ENCODE measurements at places on chromosomes 6 and 20.

GRCh38 chr6:156808287-156808686, 31.1 kb downstream of the ARID1B start:
- no peak for DNase-seq

DNA sequence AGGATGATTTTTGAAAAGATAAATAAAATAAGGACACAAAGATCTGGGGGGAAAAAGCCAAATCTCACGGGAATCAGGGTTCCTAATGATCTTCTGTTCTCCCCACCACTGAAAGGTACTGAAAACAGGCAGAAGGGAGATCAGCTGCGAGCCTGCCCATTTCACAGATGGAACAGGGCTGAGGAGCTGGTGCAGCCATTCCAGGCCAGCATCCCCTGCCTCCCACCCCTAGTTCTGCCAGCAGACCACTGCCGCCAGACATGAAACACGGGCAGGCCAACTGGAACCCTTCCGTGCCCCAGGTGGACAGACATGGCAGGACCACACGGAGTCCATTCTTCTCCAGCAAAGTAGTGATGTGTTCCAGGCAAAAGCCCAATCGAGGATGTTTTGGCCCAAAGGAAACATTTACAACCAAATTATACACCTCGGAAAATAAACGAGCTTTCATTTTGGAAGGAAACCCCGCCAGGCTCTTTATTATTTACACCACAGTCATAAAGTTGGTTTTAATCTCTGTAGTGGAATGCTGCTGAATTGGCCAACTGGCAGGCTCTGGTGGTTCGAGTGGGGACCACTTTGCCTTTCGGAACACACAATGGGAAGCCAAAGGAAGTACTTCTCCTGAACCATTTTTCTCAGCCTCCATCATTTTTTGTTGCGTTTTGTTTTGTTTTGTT, 28.2 kb downstream of the ISM1 start:
- DNase-seq, result no peak

- no peak for DNase-seq
Observed at GRCh38 chr6:132760256-132760655, 2.6 kb upstream of the VNN2 start.

DNA sequence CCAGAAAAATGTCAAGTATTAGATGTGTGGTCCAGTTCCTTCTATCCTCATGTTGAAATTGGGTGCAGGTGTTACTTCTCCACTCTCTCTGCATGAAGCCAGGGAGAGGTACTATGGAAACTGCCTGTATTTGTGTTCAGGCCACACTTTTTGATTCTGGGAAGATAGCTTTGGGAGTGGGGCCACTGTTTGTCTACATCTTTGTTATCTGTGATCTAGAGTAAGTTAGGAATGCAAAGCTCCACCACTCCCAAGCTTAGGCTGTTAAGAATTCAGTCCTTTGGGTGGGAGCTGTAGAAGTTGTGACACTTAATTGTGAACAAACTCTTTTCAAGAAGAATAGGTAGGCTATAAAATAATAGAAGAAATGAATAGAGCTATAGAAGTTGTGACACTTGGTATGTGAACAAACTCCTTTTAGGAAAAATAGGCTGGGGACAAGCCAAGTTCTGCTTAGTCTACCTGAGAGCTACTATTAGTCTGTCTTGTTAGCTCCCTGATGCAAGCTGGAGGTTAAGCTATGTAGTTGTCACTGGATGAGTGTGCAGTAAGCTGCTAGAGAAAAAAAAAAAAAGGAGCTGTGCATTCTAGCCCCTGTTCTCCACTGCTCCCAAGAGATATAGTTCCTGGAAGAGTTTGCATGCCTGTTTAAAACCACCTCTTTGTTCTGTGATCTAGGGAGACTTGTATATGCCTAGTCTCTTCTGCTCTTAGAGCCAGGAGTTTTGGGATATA, 7.1 kb upstream of the GFRAL start:
- no peak for DNase-seq

DNA sequence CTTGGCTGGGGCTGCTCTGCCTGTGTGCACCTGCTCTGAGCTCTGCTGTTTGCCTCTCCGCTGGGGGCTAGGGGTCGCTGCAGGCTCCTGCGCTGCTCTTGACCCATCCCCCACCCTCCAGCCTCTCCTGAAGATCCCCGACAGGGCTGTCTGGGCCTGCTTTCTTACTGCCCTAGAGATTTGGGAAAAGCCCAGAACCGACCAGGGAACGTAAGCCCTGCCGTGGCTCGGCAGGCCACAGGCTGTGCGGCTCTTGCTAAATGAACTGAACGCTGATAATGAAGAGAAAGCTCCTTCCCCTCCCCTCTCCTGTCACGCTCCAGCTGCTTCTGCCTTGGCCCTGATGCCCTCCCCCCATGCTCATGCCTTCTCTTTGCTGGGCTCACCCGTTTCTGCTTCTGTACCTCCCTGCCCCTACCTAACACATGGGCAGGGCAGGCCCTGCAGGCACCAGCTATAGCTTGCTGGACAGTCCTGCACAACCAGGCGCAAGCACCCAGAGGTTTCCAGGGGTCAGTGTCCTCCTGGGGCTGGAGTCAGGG, 32.0 kb upstream of the PCMTD2 start:
- DNase-seq, result peak; percentile 77

DNA sequence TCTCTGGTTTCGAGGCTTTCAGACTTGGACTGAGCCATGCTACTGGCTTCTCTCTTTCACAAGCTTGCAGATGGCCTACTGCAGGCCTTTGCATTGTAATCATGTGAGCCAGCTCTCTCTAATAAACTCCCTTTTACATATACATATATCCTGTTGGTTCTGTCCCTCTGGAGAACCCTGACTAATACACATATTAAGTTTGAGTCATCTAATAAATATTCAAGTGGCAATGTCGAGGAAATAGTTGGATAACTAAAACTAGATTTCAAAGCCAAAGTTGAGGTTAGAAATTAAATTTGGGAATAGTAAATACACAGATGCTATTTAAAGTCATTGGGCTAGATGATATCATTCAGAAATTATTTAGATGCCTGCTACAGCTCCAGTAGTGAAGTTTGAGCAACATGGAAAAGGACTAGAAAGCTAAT, 1343.4 kb downstream of the GRIK2 start:
- DNase-seq, result no peak

- DNase-seq, result no peak
Observed at GRCh38 chr20:13223736-13224520, 2.9 kb downstream of the ISM1 start.

DNA sequence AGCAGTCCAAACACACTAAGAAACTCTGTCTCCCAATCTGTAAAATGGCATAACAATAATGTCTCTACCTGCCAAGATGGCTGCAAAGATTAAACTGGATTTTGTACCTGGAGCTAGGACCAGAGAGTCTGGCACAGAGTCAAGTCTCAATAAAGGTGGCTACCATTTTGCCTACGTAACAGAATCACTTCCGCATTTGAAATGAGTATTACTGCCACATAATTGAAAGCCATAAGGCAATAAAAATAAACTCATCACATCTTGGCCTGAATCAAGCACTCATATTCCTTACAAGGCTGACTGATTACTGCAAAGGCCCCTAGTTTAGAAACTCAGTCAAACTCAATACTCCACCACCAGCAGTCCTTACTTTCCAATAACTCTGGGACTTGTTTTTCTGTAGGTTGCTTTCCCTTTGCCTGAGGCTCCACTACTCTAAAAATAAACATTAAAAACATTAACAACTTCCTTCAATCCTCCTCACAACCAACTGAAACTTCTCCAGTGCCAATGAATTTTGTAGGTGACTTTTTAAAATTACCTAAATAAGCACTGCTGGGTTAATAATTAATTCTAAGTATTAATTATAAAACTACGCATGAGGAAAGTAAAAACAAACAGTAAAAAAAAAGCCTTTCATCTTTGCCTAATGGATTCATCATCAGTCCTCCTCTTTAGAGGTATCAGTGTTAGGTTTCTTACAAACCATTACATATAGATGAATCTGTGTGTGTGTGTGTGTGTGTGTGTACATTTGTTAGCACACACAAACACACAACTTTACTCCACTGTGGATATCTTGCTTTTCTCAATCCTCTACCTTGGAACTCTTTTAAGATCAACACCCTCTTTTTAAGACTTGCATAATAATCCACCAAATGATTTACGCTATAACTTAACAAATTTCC, 3.7 kb downstream of the KIF16B start:
- DNase-seq, result no peak

DNA sequence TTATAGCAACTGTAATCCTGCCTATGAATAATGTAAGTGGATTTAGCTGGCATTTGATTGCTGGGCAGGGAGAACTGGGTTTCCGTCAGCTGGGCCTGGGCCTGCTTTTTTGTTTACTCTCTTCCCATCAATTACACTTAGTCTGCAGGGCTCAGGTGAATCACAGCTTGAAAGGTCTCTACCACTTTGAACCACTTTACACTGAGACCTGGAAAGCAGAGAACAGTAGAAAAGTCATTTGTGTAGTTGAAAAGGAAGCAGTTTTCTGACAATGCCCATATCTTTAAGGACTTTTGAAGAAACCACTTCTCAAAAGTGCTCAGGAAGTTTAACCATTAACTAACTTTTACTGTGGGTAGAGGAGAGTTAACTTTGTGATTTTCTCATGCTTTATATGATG, 315.4 kb upstream of the SASH1 start:
- no peak for DNase-seq

DNA sequence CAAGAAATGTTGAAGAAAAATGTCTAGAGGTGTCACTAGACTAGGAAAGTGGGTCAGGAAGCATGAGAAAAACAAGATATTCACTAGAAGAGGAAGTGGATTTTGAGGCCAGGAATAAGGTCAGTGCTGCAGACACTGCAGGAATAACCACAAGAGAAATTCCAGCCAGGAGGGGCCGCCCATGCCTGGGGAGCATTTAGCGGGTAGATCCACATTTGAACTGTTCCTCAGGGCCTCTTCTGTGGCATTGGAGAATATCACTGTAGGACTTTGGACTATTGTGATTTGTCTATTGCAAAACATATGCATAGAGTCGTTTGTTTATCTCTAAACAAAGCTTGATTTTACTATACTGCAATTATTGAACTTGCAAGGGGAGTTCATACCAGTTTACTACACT, 49.6 kb upstream of the CCDC28A start:
- no peak for DNase-seq

DNA sequence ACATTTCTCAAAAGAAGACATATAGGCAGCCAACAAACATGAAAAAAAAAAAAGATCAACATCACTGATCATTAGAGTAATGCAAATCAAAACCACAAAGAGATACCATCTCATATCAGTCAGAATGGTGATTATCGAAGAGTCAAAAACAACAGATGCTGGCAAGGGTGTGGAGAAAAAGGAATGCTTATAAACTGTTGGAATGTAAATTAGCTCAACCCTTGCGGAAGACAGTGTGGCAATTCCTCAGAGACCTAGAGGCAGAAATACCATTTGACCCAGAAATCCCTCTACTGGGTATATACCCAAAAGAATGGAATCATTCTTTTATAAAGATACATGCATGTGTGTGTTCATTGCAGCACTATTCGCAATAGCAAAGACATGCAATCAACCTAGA, 303.8 kb upstream of the THEMIS start:
- no peak for DNase-seq

- no peak for DNase-seq
Observed at GRCh38 chr20:55283889-55284288, 721.4 kb downstream of the CBLN4 start.

DNA sequence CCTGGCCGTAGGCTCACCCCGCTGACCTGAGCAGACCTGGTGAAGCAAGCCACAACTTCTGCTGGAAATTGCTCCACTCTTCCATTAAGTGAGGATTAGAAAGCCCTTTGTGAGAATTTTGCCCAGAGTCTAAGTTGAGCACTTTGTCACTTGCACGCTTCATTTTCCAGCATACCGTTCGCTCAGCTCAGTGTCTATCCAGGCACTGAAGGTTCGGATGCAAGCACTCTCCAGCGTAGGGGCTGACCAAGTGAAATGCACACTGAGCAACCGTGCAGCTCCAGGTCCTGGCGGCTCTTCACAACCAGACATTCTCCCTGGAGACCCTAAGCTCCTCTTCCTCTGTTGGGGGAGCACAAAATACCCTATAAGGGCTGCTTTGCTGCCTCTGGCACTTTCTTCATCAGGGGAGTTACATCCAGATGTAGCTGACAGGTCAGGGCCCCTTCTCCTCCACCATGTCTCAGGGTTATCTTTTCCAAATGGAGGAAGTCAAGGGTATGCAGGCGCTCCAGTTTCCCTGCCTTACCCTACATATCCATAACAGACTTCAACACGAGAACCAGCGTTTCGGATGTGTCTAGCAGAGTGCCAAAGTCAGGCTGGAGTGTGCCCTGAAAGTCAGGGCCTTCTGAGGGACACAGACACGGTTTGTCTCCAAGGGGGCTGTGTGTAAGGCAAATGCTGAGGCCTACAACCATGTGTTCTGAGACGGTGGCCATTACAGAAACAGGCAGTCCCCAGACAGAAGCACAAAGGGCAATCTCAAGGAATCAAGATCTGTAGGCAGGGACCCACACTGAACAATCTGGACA, 146.7 kb upstream of the AFDN start:
- no peak for DNase-seq

- no peak for DNase-seq
Observed at GRCh38 chr20:8722277-8722928, 346.5 kb upstream of the PLCB4 start.

GRCh38 chr6:45353654-45354053, 24.1 kb downstream of the SUPT3H start:
- DNase-seq, result no peak

DNA sequence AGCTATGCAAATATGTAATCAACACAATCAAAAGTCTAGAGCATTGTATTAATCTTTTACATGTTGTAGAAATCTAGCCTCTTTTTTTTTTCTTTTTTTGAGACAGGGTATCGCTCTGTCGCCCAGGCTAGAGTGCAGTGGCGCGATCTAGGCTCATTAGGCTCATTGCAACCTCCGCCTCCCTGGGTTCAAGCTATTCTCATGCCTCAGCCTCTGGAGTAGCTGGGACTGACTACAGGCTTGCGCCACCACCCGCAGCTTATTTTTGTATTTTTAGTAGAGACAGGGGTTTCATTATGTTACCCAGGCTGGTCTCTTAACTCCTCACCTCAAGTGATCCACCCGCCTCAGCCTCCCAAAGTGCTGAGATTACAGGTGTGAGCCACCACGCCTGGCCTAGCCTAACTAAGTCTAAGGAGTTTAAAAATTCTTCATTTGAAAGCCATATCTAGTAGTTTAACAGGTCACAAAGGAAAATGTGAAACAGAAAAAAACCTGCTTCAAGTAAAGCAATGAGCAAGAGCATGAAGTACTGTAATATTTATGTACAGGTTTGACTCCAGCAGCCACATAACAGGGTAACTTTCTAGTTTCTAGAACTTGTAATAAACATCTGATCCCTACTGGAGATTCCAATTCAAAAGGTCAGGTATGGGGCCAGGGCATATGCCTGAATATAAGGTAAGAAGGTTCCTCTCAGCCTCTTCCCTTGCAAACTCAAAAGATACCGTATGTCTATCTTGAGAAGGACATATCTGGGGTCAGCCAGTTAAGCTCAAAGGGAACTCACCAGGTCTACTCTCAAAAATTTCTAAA, 4.4 kb downstream of the CPNE1 start:
- DNase-seq, result no peak

- DNase-seq, result no peak
Observed at GRCh38 chr6:28789553-28790083, 134.2 kb downstream of the TRIM27 start.

DNA sequence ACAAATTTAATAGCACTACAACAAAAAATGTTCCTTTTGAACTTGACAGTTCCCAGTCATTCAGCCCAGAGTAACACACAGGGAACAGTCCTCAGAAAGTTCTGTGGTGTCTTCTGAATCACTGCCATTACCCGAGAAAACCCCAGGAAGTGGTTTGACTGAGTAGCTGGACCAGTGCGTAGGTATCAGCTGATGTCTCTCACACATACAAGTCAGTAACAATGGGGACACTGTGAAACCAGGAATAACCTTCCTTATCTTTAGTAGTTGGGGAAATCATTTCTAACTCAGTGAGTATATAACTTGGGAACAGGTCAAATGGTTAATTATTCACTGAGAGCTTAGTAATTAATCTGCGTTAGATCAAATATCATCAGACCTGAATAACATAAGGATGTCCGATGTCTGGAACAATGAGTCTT, 73.1 kb downstream of the HIVEP2 start:
- no peak for DNase-seq

Measured in left forelimb (tissue), 1 donor.